ENCODE measurements at places on chromosomes 4 and X. TPM values are rescaled to one million over a fixed set of nuclear protein-coding genes. Genes with fewer than 3 reads are reported as not detected.

- DNase-seq = no peak
Measured at GRCh38 chr4:8728536-8729407, 136.2 kb downstream of the CPZ start.

The NUDT10 gene
- 0.81 TPM for total RNA-seq

DNA sequence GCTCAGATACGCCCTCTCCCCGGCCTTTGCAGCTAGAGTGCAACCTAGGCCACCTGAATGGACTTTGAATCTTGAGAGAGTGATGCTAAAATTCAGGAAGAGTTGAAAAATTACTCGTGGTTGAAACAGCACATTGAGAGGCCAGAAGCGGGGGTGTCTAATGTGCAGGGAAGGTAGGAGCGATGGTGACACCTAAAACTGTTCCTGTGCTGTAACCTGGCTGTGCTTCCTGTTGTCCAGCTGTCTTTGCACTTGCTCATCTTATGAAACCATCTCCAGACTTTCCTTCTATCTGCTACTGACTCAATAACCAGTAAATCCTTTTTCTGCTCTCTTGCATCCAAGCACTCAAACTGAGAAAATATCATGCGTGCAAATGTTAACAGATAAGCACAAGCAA lies 106.4 kb upstream of the RPS6KA3 start:
- no peak for DNase-seq

DNA sequence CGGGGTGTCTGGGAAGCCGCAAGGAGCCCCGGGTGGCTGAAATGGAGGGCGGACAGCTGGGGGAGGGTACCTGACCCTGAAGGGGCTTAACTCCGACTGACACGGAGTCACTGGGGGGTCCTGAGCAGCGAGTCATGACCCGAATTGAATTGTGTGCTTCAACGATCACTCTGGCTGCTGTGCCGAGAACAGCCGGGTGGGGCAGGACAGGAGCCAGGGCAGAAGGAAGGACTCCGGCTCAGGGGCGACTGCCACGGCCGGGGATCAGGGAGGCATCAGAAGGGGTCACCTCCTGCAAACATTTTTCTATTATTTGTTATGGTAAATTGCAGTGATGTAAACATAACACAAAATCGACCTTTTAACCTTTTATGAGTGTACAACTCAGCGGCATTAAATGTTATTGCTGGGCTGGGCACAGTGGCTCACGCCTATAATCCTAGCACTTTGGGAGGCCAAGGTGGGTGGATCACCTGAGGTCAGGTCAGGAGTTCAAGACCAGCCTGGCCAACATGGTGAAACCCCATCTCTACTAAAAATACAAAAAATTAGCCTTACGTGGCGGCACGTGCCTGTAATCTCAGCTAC lies 21.6 kb downstream of the ZFYVE28 start:
- no peak for DNase-seq

GRCh38 chrX:47482065-47482511 lies 934 bp downstream of the ZNF41 start:
- no peak for DNase-seq

GRCh38 chrX:119062750-119063374 lies 9.9 kb upstream of the CT47C1 start:
- DNase-seq = no peak

GRCh38 chrX:134908356-134908755 lies 82.4 kb upstream of the SMIM10 start:
- DNase-seq = peak; percentile 32

GRCh38 chrX:36957425-36958328 lies 50.5 kb upstream of the FAM47C start:
- no peak for DNase-seq

DNA sequence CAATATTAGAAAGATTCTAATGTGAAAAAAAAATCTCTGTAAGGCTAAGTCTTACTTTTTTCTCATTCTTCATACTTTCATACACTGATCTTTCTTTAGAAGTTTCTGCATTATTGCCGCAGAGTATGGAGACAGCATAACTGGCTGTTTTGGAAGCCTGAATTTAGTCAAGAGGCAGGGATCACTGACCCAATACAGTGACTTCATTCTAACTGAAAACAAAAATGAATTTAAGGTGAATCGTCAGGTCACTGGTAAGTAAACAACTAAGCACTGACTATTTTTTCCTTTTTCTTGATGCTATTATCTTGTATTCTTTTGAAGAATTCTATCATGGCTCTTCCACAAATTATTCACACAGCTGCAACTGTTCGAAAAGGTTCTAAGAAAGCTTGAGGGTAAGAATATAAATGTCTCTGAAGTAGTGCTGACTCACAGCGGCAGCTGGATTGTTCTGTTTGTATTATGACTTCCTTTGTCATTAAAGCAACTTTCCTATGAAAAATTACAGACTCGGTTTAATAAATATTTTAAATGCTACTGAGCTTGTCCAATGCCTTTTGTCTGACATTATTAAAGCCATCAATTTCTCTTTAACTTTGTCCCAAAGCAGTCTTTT lies 609.3 kb downstream of the FSTL5 start:
- no peak for DNase-seq

DNA sequence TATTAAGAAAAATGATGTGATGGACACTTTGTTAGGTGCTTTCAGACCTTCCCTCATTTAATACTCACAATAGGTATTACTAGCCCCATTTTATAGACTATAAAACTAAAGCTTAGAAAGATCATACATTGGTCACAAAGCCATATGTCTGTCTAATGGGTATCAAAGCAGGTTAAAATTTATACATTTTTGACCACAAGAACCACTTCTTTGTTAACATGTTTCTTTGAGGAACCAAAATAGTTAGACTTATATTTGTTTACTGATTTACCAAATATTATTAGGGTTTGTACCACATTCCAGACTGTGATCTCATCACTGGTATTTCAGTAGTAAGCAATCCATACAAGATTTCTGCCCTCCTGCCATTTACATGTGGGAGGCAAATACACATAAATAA lies 363.3 kb downstream of the NAF1 start:
- DNase-seq = no peak

- no peak for DNase-seq
Measured at GRCh38 chr4:28792917-28793597, 1927.1 kb upstream of the PCDH7 start.

The VCX3B gene
- not detected for total RNA-seq

DNA sequence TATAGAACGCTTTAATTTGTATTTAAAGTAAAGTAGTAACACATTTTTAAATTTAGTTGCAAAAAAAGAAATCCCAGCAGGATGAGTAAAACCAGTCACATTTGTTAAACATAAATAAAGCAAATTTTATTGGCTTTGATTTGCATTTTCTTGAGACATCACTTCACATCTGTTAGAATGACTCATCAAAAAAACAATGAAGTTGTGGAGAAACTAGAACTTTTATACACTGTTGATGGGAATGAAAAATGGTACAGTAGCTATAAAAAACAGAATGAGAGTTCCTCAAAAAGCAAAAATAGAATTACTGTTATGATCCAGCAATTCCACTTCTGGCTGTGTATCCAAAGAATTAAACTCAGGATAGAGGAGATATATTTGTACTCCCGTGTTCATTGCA lies 454.0 kb upstream of the KLHL4 start:
- no peak for DNase-seq

DNA sequence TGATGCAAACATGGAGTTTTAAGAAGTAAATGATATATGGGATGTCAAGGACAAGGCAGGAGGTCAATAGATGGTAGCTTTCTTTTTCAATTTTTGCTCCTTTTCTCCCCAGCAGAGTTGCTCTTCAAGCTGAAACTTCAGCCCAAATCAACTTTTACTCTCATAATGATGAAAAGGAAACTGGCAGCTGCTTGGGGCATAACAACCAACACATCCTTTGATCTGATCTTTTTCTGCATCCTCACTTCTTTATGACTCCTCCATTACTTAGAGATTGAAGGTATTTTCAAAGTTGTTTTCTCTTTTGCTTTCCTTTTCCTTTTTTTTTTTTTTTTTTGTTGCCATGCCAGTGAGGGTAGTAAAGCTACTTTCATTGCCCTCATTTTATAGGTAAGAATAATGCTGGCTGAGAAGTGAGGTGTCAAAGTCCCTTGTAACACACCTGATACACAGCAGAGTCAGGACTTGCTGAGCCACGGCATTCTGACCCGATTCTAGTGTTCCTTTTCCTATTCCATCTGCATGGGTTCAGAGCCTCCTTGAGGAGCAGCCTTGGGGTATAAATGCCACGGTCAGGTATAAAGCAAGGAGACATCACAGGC lies 26.9 kb downstream of the SLC2A9 start:
- no peak for DNase-seq

DNA sequence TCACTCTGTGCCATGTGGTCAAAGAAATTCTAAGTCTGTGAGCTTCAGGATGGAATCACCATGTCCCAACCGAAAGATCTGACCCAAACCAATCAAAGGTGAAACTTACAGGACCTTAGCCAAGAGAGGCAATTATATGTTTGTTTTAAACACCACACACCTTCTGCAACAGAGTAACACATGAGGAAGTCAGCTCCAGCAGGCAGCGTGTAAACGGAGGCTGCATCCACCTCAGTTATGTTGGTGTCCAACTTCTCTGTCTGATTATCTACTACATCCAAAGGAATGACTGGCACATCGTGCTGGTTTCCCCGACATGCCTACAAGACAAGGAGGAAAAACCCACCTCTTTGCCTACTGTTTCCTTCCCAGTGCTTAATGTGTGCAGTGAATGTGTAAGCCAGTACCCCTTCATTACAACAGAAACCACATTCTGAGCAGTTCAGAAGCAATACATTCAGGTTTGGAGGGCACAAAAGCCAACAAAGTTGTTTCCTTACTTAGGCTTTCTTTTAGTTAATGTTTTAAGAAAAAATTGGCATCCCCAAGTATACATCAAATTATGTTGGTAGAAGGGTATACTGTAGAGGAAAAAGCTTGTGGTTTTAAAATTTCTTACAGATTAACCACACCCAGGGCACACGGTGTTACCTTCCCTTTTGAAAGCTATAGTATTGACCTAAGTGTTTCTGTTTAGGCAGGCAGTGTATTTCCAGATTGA lies 12.4 kb downstream of the CASP6 start:
- no peak for DNase-seq

The MAGEC3 gene
- total RNA-seq = not detected

- no peak for DNase-seq
Measured at GRCh38 chr4:10441512-10441911, 15.7 kb downstream of the ZNF518B start.

The TCP11X2 gene
- not detected for total RNA-seq

DNA sequence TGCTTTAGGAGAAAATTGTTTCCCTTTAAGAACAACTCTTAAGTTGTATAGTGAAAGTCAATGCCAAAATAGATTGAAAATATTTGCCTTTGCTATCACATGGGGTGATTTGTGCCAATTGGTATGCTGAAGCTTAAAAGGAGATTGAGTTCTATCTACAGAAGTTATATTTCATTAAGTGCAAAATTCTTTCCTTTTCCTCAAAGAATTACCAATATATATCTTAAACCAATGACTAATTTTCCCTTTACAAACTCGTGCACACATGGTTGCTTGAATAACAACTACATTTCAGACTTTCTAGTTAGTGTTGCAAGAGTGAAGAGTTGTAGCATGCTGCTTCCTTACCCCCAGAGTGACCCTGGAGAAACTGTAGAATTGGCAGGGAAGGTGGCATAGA lies 990.0 kb upstream of the PABPC4L start:
- DNase-seq = no peak

The SLC38A5 gene
- total RNA-seq = 88.9 TPM

The ZDHHC15 gene
- total RNA-seq = 0.13 TPM

The EGFL6 gene
- total RNA-seq = not detected

GRCh38 chr4:184053434-184053833 lies 148.3 kb downstream of the STOX2 start:
- no peak for DNase-seq

The IL2RG gene
- not detected for total RNA-seq

GRCh38 chrX:63764946-63765345 lies 20.1 kb downstream of the ARHGEF9 start:
- no peak for DNase-seq

- DNase-seq = peak; percentile 1
Measured at GRCh38 chr4:82005158-82005557, 368.6 kb downstream of the HNRNPD start.

DNA sequence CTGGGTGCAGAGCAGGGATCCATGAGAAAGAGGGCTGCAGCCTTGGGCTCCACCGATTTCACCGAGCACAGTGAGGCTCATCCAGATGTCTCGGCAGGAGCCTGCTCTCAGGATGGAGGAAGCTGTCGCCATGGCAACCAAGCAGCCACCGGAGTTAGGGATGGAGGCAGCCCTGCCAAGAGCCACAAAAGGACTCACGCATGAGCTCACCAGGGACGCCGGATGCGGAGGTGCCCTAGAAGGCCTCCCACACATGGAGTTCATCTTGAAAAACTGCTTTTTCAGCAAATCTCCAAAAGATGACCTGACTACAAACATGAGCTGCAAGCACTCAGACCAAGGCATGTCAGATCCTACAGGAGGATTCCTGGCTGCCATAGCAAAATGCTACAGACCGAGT lies 90.7 kb downstream of the WFS1 start:
- DNase-seq = no peak

GRCh38 chr4:143700046-143700415 lies 444 bp downstream of the FREM3 start:
- DNase-seq = no peak

The CHRDL1 gene
- not detected for total RNA-seq

Measured in pulmonary artery endothelial cell (primary cell).